ENCODE measurements at places on chromosomes 3 and 15.

- DNase-seq: no peak
Observed at GRCh38 chr3:132382688-132383194, 34.6 kb upstream of the DNAJC13 start.

DNA sequence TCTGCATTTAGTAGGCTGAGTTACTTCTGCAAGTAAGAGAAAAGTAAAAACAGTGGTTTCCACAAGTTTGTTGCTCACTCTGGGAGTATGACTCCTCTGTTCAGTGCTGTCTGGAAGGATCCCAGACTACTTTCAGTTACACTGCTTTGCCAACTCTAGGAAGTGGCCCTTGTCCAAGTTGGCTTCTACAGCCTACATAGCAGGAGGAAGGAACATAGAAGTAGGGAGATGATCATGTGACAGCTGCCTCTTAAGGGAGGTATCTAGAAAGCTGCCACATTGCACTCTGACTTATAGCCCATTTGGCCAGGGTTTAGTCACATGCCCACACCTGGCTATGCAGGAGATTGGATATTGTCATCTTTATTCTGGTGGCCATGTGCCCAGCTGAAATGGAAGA, 298.1 kb downstream of the NSUN3 start:
- DNase-seq: no peak

DNA sequence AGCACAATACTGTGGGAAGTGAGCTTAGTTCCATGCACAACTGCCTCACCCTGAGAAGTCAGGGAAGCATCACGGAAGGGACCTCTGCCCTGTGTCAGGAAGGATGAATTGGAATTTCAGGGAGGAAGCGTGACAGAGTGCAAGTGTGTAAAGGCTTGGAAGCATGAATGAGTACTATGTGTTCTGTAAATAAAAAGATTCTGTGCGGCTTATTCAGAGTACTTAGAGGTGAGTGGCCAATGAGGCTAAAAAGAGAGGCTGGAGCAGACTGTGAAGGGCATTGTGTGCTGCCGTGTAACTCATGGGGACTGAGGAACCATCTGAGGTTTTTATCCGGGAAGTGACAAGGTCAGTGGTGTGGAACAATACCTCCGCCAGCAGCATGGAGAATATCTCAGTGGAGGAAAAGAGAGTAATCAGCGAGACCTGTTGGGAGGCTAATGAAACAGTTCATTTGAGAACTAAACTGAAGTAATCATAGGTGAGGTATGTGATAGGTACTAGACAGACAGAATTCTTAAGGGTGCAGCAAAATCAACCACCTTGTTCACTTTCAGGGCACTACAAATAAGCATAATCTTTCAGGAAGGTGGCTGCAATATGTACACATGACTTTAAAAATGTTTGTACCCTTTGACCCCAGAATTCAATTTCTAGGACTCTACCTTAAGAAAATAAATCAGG, 64.9 kb upstream of the SPRED1 start:
- no peak for DNase-seq

DNA sequence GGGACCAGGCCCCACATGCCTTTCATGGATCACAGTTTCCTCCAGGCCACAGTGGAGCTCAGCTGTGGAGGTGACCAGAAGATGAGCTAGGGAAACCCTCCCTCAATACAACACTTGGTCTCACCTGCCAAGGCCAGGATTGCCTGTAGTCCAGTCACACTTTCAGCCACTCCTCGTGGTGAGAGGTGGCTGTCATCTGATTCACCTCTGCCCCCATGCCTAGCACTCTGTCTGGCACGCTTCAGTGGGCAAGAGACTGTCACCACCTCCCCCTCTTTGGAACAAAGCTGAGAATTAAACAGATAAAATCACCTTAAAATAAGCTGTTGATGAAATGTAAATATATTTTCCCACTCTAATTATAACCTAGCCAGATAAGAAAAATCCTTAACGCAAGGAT, 4.0 kb upstream of the IL17RD start:
- DNase-seq: no peak

DNA sequence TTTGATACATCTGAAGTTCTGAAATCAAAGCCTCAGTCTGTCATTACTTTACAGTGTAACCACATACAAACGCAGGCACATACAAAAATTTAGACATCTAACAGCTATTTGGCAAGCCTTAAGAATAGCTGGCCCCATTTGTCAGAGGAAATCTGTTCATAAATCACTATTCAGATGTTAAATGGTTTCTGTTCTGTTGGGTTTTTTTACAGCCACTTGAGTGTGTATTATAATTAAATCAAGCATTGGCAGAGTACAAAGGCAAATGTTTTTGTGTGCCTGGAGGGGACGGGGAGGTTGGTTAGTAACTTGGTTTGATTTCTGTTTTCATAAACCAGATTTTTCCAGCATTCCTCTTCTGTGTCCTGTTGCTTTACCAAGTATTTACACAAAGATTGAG, 24.1 kb downstream of the PIGB start:
- peak; percentile 20 for DNase-seq

DNA sequence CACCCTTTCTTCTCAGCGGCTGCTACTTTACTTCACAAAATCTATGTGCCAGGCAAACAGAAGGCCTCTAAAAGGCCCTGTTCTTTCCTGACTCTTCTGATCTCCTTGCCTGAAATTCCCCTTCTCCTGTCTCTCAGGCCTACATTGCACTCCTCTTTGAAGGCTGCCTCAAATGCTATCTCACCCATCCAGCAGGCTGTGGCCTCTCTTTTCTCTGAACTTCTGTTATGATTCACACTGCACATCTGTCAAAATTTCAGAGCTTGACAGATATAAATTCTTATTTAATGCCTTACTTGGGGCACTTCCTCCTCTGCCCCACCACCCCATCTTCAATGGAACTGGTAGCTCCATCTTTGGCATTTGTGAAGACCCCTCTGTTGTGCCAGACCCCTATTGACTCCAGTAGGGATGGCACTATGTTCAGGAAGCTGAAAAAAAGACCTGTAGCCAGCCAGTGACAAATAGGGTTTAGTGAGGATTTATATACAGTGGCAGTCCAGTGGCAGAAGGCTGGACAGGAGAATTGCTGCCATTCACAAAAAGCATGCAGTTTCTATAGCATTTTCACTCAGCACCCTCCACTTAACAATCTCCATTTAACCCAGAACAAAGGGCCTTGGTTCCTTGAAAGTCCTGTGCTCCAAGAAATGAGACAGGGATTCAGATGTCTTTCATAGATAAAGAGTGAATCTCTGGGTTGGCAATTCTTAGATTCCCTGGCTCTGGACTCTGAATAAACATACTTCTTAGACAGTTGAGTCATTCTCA, 415.8 kb upstream of the GRM7 start:
- no peak for DNase-seq

DNA sequence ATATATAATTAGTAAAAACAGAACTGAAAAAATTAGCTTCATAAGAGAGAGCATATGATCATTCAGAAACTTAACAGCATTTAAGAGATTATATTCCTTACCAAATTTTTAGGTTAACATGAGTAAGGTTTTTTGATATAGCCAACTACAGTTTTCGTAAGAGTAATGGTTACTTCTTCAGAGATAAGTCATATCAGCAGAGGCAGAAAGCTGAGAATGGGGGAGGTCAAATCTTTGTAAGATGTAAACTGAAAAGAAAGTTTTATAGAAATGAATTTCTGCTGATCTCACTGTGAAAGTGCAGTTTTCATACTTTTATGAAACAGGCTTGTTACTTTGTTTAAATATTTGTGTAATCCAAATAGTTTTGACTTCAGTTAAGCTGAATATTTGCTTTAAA, 193.3 kb downstream of the ZBTB20 start:
- no peak for DNase-seq

GRCh38 chr3:155960060-155960459, 89.6 kb downstream of the GMPS start:
- peak; percentile 44 for DNase-seq

- no peak for DNase-seq
Observed at GRCh38 chr3:135248213-135248612, 453.2 kb downstream of the EPHB1 start.

DNA sequence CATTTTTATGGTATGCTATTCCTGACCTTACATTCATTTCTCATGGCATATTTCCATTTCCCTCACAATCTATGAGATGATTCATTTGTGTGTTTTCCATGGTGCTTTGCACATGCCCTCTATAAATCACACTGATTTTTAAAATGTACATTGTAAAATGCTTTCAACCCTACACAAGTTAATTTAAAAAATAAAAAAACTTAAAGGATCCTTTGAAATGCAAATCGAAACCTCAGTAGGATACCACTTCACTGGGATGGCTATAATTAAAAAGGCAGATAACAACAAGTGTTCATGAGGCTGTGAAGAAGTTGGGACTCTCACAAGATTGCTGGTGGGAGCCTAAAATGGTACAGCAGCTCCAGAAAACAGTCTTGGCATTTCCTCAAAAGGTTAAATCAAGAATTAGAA, 83.5 kb downstream of the FMN1 start:
- no peak for DNase-seq

DNA sequence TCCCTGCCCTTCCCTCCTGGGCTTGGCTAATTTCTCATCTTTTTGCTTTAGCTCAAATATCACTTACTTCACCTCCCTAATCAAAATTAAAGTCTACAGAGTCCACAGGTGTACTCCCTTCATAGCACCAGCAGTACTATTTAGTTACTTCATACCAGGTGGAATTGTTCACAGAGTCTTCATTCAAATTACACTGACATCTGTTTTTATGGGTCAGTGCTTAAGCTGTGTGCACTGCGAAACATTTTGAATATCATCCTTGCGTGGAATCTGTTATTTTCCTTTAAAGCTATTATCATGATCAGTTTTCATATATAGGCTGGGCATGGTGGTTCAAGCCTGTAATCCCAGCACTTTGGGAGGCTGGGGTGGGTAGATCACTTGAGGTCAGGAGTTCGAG, 2.7 kb upstream of the SERF2 start:
- DNase-seq: no peak

DNA sequence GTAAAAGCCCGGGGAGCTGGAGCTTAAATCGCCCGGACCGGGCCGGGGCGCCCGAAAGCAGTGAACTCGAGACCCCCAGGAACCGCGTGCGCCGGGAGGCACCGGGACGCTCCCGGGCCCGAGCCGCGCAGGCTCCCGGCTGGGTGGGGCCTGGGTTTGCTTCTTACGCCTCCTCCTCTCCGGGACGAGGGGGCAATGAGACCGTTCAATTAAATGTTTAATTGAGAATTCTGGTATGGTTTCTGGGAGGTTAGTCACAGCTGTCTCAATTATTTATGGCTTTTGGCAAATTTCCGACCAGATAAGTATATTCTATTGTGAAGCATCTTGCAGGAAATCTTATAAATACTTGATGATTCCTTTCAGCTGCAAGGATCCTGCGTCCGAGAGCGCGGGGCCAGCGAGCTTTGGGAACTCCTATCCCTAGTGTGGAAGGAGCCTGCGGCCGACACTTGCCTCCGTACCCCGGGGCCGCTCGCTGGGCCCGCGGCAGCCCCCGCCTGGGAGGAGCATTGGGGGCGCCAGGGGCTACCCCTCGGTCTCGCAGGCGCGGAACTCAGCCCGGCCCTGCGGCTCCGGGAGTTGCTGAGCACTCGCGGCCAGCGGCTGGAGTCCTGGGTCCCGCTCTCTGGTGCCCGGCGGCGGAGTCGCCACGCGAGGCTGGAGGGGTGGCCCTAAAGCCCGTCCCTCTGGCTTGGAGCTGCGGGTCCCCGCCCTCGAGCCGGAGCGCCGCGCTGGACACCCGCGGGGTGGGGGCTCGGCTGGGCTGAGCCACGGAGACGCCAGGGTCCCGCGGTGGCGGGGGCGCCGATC, 10.3 kb downstream of the ISL2 start:
- DNase-seq: no peak

- DNase-seq: no peak
Observed at GRCh38 chr3:133479895-133480669, 80.2 kb downstream of the BFSP2 start.

- DNase-seq: no peak
Observed at GRCh38 chr3:168029705-168030104, 66.0 kb downstream of the GOLIM4 start.

DNA sequence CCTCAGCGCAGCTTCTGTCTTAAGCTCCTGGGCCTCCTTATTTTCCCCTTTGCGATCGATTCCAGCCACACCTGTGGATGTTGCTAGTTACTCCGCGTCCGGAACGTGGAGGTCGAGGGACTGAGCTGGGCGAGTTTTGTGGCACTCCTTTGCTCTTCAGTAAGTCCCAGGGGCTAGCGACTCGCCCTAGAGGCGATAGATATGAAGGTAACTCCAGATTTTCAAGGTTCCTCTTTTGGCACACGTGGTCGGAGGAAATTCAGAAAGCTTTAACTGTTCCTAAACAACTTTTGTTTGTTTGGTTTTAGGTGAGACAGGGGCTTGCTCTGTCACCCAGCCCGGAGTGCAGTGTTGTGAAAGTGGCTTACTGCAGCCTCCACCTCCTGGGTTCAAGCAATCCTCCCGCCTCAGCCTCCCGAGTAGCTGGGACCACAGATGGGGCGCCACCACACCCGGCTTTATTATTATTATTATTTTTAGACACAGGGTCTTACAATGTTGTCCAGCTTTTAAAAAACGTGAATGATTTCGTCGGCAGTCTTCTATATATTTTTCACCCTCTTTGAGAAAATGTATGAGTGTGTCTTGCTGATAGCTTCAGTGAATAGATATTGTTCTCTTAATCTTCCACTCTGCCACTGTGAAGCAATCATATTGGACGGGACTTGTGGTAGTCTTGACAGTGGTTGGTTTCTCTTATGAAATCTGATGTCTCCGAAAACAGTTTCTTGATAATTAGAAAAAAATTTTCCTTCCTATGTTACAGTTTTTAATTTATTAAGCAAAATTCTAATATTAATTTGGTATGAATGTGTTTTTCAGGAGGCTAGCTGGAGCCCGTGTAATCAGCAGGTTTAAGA, 785 bp downstream of the MFSD1 start:
- DNase-seq: no peak

- no peak for DNase-seq
Observed at GRCh38 chr3:100766069-100766468, 56.8 kb downstream of the TFG start.

GRCh38 chr15:22988811-22989210, 8.6 kb upstream of the CYFIP1 start:
- DNase-seq: no peak

- peak; percentile 34 for DNase-seq
Observed at GRCh38 chr15:34217587-34218225, 7.1 kb upstream of the EMC4 start.

DNA sequence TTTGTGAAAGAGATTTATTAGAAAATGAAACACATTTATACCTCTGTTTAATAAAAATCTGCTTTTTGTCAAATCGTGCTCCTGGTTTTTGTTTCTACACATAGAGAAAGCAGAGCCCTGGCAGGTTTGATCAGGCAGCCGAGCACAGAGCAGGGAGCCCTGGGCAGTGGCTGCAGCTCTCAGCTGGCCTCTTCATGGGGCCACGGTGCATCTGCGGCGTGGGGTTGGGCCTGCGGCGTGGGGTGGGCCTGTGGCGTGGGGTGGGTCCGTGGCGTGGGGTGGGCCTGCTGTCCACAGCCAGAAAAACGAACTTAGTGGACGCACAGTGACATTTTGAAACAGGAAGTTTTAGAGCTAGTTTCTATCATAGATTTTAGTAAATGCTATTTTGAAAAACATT, 10.6 kb downstream of the GOLGA6L2 start:
- no peak for DNase-seq

- DNase-seq: no peak
Observed at GRCh38 chr3:140842984-140843649, 98.5 kb upstream of the SLC25A36 start.

Measured in AG20443 (cell line).